Activated T-cell treated with anti-CD3 and anti-CD28 coated beads, Interleukin-2, amount 50 U/mL, for 24 hours (primary cell): ENCODE measurements at places on chromosomes 5 and 9.

DNA sequence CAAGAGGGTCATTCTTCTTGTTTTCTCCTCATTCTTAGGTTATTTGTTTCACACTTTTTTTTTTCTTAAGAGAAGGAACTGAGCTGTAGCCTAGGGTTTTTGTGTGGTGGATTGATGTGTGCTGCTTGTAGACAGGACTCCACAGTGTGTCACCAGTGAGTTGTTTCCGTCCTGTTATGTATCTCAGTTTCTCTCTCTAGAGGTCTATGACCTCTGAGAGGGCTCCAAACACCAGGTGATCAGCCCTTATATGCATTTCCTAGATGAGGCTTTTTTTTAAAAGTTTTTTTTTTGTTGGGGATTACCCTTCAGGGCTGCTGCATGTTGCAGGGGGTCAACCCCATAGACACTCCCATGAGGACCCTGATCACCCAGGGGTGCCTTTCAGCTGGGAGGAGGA lies 124.2 kb upstream of the MAST4 start:
- DNase-seq = no peak
- no peak overlapping the region for H3K4me3 ChIP-seq
- peaks cover 10% of the 10 kb centered on the region for H3K27me3 ChIP-seq
- no peaks in the 10 kb centered on the region for H3K4me1 ChIP-seq

GRCh38 chr9:106879439-106879882 lies 16.5 kb downstream of the ZNF462 start:
- no peak overlapping the region for H3K4me3 ChIP-seq
- no peak for DNase-seq
- no peaks in the 10 kb centered on the region for H3K36me3 ChIP-seq
- no peak overlapping the region for H3K27ac ChIP-seq
- no peaks in the 10 kb centered on the region for H3K4me1 ChIP-seq
- H3K27me3 ChIP-seq = no peaks in the 10 kb centered on the region

GRCh38 chr5:143338658-143339366 lies 64.7 kb downstream of the NR3C1 start:
- DNase-seq = no peak
- H3K27me3 ChIP-seq = no peaks in the 10 kb centered on the region
- H3K36me3 ChIP-seq = peaks cover 43% of the 10 kb centered on the region
- H3K4me3 ChIP-seq = no peak overlapping the region
- peak overlapping the region; percentile 17 for H3K27ac ChIP-seq
- peaks cover 62% of the 10 kb centered on the region for H3K4me1 ChIP-seq

DNA sequence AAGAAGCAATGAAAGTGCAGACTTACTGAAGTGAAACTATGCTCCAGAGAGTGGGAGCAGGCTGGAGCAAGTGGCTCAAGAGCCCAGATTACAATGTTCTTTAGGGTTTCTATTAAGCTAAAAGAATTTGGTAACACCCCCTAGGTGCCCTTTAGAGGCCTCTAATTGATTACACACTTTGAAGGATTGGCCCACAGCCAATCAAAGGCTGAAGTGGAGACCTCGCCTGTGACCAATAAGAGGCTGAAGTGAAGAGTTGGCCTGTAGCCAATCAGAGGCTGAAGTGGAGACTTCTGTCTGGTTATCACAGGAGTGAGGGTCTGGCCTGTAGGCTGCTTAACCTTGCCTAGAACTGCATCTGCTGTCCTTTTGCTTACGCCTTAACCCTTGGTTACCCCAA lies 46.7 kb upstream of the SPATA31C2 start:
- no peak overlapping the region for H3K27ac ChIP-seq
- no peak overlapping the region for H3K4me3 ChIP-seq
- H3K4me1 ChIP-seq = peaks cover 2% of the 10 kb centered on the region
- no peak for DNase-seq

GRCh38 chr5:139982975-139983240 lies 60.2 kb downstream of the NRG2 start:
- H3K27ac ChIP-seq = no peak overlapping the region
- no peak overlapping the region for H3K4me3 ChIP-seq
- H3K27me3 ChIP-seq = peaks cover 37% of the 10 kb centered on the region
- no peaks in the 10 kb centered on the region for H3K4me1 ChIP-seq
- DNase-seq = no peak
- H3K36me3 ChIP-seq = no peaks in the 10 kb centered on the region

GRCh38 chr9:113154946-113155345 lies 4.1 kb downstream of the SLC31A2 start:
- no peaks in the 10 kb centered on the region for H3K27me3 ChIP-seq
- H3K4me3 ChIP-seq = no peak overlapping the region
- peaks cover 35% of the 10 kb centered on the region for H3K4me1 ChIP-seq
- no peak for DNase-seq

DNA sequence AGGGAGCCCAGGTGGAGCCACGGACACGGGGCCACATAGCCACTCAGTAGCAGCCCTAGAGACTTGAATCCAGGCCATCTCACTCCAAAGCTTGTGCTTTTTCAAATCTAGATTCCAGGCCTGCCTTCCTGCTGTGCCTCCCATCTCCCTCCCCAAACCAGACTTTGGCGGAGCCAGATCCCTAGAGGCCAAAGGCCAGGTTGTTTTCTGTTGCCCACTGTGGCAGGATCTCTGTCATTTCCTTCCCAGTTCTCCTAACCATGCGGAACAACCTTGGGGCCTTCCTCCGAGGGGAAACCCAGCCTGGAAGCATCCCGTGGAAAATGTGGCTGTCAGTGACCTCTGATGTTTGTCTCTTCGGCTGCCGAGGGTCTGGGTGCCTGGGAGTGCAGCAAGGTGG lies 16.4 kb upstream of the RPS14 start:
- no peak for DNase-seq
- no peaks in the 10 kb centered on the region for H3K36me3 ChIP-seq
- peaks cover 7% of the 10 kb centered on the region for H3K4me1 ChIP-seq
- no peaks in the 10 kb centered on the region for H3K27me3 ChIP-seq

GRCh38 chr5:2695200-2695891 lies 56.1 kb downstream of the IRX2 start:
- H3K36me3 ChIP-seq = no peaks in the 10 kb centered on the region
- no peak overlapping the region for H3K27ac ChIP-seq
- DNase-seq = no peak
- no peaks in the 10 kb centered on the region for H3K4me1 ChIP-seq
- H3K4me3 ChIP-seq = no peak overlapping the region
- H3K27me3 ChIP-seq = no peaks in the 10 kb centered on the region

- H3K4me1 ChIP-seq = no peaks in the 10 kb centered on the region
- no peaks in the 10 kb centered on the region for H3K27me3 ChIP-seq
- no peaks in the 10 kb centered on the region for H3K36me3 ChIP-seq
- no peak overlapping the region for H3K4me3 ChIP-seq
Observed at GRCh38 chr5:29942089-29942488, 1251.4 kb upstream of the CDH6 start.

GRCh38 chr9:15372455-15372854 lies 50.2 kb upstream of the SNAPC3 start:
- no peak for DNase-seq
- no peak overlapping the region for H3K4me3 ChIP-seq
- no peaks in the 10 kb centered on the region for H3K36me3 ChIP-seq

DNA sequence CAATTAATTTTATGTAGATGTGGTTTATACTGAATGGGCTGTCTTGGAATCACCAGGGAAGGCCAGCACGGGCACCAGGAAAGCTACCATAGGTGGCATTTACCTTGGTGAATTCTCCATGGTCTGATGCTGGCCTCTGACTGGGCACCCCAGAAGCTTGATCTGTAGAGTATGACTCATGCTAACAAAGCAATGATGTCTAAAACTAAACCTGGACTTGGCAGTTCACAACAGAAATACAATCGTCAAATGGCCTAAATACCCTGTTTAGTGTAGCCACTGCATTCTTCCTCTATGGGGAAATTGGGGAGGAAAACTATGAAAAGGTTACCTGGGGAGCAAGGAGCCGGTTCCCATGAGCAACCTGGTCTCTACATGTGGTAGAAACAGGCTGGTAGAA lies 98.0 kb downstream of the ATPSCKMT start:
- H3K27me3 ChIP-seq = peaks cover 2% of the 10 kb centered on the region
- H3K27ac ChIP-seq = no peak overlapping the region
- H3K4me1 ChIP-seq = no peaks in the 10 kb centered on the region
- H3K4me3 ChIP-seq = no peak overlapping the region

- H3K27me3 ChIP-seq = no peaks in the 10 kb centered on the region
- H3K27ac ChIP-seq = peak overlapping the region; percentile 84
- H3K4me1 ChIP-seq = peaks cover 50% of the 10 kb centered on the region
- peak overlapping the region; percentile 53 for H3K4me3 ChIP-seq
Observed at GRCh38 chr5:56050551-56051255, 55.9 kb upstream of the IL6ST start.

- H3K4me3 ChIP-seq = no peak overlapping the region
Observed at GRCh38 chr5:23139338-23140171, 286.4 kb upstream of the CDH12 start.

- H3K27me3 ChIP-seq = no peaks in the 10 kb centered on the region
- no peak overlapping the region for H3K4me3 ChIP-seq
- no peaks in the 10 kb centered on the region for H3K36me3 ChIP-seq
- no peak for DNase-seq
- H3K4me1 ChIP-seq = no peaks in the 10 kb centered on the region
- no peak overlapping the region for H3K27ac ChIP-seq
Observed at GRCh38 chr9:24073007-24073592, 247.1 kb upstream of the ELAVL2 start.

- no peak for DNase-seq
- H3K36me3 ChIP-seq = no peaks in the 10 kb centered on the region
- H3K27me3 ChIP-seq = peaks cover 6% of the 10 kb centered on the region
- H3K4me3 ChIP-seq = no peak overlapping the region
- no peak overlapping the region for H3K27ac ChIP-seq
Observed at GRCh38 chr9:107119735-107120134, 163.3 kb upstream of the RAD23B start.

DNA sequence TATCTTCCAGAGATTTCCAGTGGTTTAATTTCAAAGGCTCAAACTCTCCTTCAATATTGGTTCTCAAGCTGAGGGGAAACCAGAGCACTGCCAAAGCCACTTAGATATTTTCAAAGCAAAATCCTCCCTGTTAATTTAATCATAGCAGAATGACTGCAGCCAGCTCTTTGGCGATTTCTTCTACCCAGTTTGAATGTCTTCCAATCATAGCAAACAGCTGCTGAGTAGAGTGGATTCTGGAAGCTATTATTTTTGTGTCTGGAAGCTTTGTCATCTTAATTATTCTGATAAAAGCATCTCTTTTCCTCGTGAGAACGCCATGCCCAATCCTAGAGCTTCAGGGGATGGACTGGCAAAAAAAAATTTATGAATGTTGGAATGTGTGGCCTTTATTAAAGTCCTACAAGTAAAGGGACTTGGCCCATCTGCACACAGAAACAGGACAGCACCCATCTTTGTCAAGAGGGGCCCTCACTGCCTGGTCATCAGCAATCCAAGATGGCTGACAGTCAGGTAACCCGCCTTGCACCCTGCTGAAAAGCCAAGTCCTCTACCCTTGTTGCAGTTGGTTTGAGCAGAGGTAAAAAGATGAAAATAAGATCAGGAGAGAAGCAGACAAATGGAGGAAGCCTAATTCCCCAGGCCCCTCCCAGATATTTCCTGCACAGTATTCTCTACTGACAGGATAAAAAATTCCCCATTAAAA lies 125.1 kb downstream of the SUSD1 start:
- H3K36me3 ChIP-seq = no peaks in the 10 kb centered on the region
- no peak overlapping the region for H3K4me3 ChIP-seq
- peaks cover 11% of the 10 kb centered on the region for H3K4me1 ChIP-seq
- no peak for DNase-seq
- no peaks in the 10 kb centered on the region for H3K27me3 ChIP-seq

DNA sequence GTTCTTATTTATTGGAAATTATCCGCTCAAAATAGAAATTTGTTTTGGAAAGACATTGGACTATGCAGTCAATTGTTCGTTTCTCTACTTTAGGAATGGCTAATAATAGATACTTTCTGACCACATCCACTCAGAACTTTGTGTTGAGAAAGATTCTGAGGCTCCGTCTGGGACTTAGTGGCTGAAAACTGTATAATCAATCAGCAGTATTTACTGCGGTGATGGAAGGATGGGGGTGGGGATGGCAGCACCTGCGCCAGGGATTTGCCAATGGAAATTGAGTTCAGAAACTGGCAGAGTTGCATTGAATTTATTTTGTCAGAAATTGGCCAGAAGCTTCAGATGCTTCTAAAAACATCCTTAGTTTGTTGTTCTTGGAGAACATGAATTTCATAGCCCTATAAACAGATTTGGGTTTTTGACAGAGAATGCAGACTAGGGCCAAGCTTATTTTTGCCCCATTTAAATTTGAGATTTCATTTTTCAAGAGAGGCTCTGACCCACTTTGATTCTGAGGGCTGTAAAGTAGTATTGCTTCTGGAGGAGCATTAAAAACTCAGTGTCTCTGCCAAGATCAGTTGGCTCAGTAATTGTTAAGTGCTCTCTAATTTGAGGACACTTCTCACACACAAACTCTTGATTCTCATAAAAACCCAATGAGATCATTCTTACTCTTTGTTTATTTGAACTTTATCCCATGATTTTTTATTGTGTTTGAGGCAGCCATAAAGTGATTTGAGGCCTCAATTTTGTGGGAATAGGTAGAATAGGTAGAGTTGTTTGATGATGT lies 215.1 kb downstream of the CD180 start:
- no peaks in the 10 kb centered on the region for H3K36me3 ChIP-seq
- no peak for DNase-seq
- H3K27me3 ChIP-seq = peaks cover 7% of the 10 kb centered on the region
- H3K4me1 ChIP-seq = no peaks in the 10 kb centered on the region

DNA sequence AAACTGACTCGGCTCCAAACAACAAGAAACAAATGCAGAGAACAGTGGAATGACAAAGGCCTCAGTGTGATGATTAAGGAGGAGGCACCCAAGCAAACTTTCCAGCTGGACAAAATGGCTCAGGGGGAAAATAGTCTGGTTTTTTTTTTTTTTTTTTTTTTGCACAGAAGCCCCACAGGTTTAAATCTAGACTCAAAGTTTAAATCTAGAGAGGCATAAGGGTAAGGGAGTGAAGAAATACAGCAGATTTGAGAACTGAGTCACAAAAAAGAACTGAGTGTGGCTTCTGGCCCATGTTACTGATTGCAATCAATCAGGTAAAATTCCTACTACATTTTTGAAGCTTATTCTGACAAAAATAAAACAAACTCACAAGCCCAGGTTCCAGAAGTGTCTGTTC lies 12.3 kb downstream of the BOD1 start:
- peaks cover 1% of the 10 kb centered on the region for H3K4me1 ChIP-seq
- DNase-seq = no peak
- H3K27ac ChIP-seq = no peak overlapping the region
- H3K27me3 ChIP-seq = no peaks in the 10 kb centered on the region
- peaks cover 89% of the 10 kb centered on the region for H3K36me3 ChIP-seq

DNA sequence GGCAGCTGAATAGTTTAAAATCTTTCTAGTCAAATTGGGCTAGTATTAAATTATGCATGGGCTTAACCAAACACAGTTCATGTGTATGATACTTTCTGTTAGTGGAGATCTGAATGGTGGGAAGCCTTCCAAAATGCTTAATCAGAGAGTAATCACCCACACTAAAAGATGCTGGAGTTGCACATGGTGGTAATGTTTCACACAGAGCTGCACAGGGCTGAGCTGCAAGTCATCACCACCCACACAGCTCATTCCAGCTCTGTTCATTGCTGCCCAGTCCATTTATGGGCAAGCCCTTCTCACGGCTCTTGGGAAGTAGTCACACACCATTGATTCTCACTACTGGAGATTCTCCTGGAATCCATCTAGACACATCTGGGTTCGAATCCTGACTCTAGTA lies 351.5 kb upstream of the KCNN2 start:
- no peaks in the 10 kb centered on the region for H3K27me3 ChIP-seq
- H3K4me3 ChIP-seq = no peak overlapping the region
- H3K27ac ChIP-seq = no peak overlapping the region
- no peak for DNase-seq
- H3K4me1 ChIP-seq = no peaks in the 10 kb centered on the region
